ENCODE measurements at places on chromosomes 2 and 18.

DNA sequence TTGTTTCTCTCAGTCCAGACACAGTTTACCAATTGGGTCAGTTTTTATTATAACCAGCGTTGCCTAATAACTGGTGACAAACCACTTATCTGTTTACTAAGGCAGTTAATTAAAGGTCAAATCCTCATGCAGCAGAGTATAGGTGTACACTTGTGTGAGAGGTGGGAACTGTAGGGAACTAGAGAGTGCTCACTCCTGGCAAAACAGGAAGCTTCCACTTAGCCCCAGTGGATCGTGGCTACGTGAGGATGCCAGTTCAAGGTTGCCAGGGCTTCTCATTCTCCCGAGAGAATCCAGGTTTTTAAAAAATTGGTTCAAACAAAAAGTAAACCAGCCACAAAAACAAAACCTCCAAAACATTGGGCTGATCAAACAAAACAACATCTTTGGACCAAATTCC lies 8.1 kb downstream of the CYBRD1 start:
- DNase-seq: no peak

DNA sequence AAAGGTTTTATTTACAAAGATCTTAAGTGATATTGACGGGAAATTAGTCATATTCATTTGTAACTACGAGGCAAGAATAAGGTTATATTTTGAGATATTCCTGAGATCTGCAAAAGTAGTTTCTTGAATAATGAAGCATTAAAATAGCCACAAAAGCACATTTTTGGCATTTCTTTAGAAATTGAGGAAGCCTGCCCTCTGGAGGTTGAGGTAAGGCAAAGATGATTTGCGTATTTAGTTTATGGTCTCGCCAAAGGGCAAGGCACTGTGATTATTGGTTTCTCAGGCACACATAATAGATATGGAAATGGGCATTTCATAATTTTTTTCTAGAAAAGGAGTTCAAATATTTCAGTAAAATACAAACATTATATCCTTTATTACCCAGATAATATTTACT lies 143.7 kb upstream of the RPRM start:
- DNase-seq: no peak

DNA sequence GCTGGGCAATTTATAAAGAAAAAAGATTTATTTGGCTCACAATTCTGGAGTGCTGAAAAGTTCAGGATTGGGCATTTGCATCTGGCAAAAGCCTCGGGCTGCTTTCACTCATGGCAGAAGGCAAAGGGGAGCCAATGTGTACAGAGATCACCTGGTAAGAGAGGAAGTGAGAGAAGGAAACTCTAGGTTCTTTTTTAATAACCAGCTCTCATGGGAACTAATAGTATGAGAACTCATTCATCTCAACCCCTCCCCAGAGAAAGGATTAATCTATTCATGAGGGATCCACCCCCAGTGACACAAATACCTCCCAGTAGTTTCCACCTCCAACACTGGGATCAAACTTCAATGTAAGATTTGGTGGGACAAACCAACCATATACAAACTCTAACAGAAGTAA lies 129.0 kb downstream of the EVA1A start:
- DNase-seq: no peak

- DNase-seq: no peak
Measured at GRCh38 chr2:47016172-47016913, 100.7 kb upstream of the MCFD2 start.

DNA sequence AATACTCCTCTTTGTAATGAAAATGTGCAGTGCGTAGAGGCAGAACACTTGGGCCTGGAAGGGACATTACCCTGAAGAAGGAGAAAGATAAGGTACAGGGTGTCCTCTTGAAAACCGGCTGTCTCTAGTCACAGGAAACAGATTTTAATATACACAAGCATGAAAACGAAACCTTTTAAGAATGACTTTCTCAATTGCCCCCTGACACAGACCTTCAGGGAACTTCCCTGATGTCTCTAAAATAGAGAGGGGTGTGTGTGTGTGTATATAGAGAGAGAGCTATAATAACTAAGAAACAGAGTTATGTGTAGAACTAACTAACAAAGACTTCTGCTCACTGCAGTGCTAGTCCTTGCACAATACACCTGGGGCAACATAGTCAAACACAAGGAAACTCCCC lies 780.0 kb downstream of the CNTNAP5 start:
- no peak for DNase-seq

GRCh38 chr2:45397292-45397691 lies 213.8 kb downstream of the SRBD1 start:
- no peak for DNase-seq
